RWPE2 (cell line): ENCODE measurements at places on chromosomes 1 and 21.
A peak's percentile ranks its signal among the peaks of the same experiment; 100 is the strongest.

- no peak overlapping the region for H3K4me3 ChIP-seq
- H3K4me1 ChIP-seq: no peaks in the 10 kb centered on the region
- DNase-seq: no peak
- H3K27me3 ChIP-seq: no peaks in the 10 kb centered on the region
- no peaks in the 10 kb centered on the region for H3K36me3 ChIP-seq
Observed at GRCh38 chr21:17585875-17586450, 26.7 kb downstream of the BTG3 start.

DNA sequence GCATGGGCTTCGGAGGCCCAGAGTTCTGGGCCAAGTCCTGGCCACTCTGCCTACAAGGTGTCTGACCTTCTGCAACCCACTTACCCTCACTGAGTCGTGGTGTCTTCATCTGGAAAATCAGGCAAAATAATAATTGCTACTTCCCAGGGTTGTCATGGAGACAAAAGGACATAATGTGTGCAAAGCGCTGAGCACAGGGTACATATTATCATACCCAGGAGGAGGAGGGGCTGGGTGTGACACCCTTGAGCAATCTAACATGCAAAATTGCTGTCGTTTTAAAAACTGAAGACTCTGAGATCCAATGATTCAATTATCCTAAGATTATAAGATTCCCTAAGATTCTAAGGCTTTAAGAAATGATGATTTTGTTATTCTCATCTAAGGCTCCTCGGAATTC, 459.5 kb downstream of the PTPRU start:
- no peaks in the 10 kb centered on the region for H3K36me3 ChIP-seq
- H3K27ac ChIP-seq: no peak overlapping the region
- no peak for DNase-seq
- H3K4me3 ChIP-seq: no peak overlapping the region
- H3K27me3 ChIP-seq: no peaks in the 10 kb centered on the region

- H3K27ac ChIP-seq: no peak overlapping the region
- no peaks in the 10 kb centered on the region for H3K4me1 ChIP-seq
- DNase-seq: no peak
- H3K36me3 ChIP-seq: peaks cover 88% of the 10 kb centered on the region
Observed at GRCh38 chr1:156789621-156790318, 22.4 kb downstream of the PRCC start.

- peaks cover 47% of the 10 kb centered on the region for H3K27me3 ChIP-seq
- no peaks in the 10 kb centered on the region for H3K4me1 ChIP-seq
- no peak for DNase-seq
- H3K4me3 ChIP-seq: peak overlapping the region; percentile 35
- H3K36me3 ChIP-seq: no peaks in the 10 kb centered on the region
- H3K27ac ChIP-seq: no peak overlapping the region
Observed at GRCh38 chr1:37752583-37753471, 12.1 kb downstream of the EPHA10 start.

DNA sequence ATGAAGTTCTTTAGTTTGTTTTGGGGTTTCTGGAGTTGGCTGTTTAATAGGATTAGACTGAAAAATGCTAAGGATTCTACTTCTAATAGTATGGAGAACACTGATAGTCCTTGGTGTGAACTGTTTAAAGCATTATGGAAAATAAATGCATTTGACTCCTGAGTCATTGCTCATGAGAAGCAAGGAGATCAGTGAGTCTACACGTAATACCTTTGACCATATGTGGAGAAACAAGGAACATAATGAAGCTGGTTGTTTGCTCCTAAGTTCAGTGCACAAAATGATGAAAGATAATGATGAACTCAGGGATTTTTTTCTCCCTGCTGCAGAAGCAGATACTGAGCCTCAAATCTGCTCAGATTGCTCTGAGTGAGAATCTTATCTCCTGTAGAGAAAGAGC, 158.9 kb upstream of the COL11A1 start:
- H3K36me3 ChIP-seq: no peaks in the 10 kb centered on the region
- no peaks in the 10 kb centered on the region for H3K27me3 ChIP-seq
- no peaks in the 10 kb centered on the region for H3K4me1 ChIP-seq
- no peak overlapping the region for H3K4me3 ChIP-seq
- no peak for DNase-seq

DNA sequence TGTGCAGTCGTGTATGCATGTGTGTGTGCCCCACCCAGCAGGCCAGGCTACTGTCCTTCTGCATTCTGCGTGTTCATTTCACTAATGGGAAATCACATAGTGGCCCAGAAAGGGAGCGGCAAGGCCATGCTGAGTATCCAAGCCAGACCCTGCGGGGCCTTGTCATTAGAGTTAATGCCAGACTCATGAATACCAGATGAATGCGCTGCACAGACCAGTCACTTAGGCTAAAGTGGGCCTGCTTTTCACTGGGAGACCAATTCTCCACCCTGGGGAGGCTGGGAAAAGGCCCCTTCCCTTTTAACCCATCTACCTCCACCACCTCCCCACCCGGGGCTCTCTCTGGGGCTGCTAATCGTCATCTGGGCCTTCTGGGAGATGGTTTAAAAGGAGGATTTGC, 17.0 kb upstream of the GRIK3 start:
- DNase-seq: no peak
- H3K27me3 ChIP-seq: no peaks in the 10 kb centered on the region
- H3K27ac ChIP-seq: no peak overlapping the region
- H3K4me1 ChIP-seq: no peaks in the 10 kb centered on the region

GRCh38 chr1:39394598-39394997, 96.8 kb upstream of the BMP8A start:
- peak overlapping the region; percentile 91 for H3K27ac ChIP-seq
- no peak overlapping the region for H3K4me3 ChIP-seq
- H3K4me1 ChIP-seq: peaks cover 76% of the 10 kb centered on the region
- DNase-seq: no peak
- H3K36me3 ChIP-seq: peaks cover 6% of the 10 kb centered on the region

DNA sequence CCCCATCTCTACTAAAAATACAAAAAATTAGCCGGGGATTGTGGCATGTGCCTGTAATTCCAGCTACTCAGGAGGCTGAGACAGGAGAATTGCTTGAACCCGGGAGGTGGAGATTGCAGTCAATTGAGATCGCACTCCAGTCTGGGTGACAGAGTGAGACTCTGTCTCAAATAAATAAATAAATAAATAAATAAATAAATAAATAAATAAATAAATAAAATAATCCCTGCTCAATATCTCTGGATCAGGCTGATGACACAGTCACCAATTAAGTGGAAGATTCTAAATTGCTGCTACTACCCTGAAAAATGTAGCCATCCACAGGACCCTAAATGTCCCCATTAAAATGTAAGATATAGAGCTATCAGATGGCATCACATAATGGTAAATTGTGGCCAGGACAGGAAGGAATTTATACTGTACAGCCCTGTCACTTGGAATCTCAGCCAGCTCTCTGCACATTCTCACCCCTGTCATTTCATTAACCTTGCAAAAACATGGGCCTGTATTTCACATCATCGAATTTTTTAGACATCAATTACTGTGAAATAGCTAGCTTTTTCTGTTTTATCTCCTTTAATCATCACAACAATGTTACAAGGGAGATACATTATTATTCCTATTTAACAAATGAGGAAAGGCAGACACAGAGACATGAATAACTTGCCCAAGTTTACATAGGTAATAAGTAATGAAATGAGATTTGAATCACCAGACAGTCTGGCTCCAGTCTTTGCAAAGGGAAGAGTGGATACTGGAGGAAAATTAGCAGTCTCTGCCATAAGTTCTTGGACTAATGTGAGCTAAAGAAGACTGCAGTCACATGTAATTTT, 56.7 kb upstream of the NTPCR start:
- no peak overlapping the region for H3K27ac ChIP-seq
- no peaks in the 10 kb centered on the region for H3K36me3 ChIP-seq
- no peaks in the 10 kb centered on the region for H3K27me3 ChIP-seq
- no peak overlapping the region for H3K4me3 ChIP-seq

GRCh38 chr1:215104283-215104682, 21.7 kb downstream of the KCNK2 start:
- H3K4me1 ChIP-seq: no peaks in the 10 kb centered on the region
- H3K4me3 ChIP-seq: no peak overlapping the region
- no peak for DNase-seq
- no peaks in the 10 kb centered on the region for H3K36me3 ChIP-seq
- no peak overlapping the region for H3K27ac ChIP-seq
- no peaks in the 10 kb centered on the region for H3K27me3 ChIP-seq

DNA sequence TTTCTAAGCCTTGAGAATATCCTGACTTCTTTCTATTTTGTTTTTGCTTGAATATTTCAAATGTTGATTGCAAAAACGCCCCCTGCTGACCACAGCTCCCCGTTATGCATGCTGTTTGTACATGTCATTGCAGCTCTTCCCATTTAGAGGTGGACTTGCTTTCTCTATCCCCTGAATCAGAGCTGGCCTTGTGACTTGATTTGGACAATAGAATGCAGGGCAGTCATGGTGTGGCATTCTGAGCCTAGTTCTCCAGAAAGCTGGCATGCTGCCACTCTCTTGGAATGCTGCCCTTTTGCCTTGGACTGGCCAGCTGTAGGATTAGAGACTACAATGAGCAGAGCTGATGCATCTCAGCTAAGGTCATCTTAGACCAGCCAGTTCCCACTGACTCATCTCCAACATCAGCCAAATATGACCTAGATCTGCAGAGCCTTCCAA, 1561.5 kb downstream of the MRPL39 start:
- no peaks in the 10 kb centered on the region for H3K36me3 ChIP-seq
- H3K27ac ChIP-seq: no peak overlapping the region
- no peak overlapping the region for H3K4me3 ChIP-seq
- DNase-seq: peak; percentile 27

GRCh38 chr1:16073490-16074119, at the start of gene FAM131C:
FAM131C (minus strand) TSS chr1:16073651; CDS start chr1:16073442, 209 bp downstream.
- no peaks in the 10 kb centered on the region for H3K27me3 ChIP-seq
- peak within 1 kb of the TSS; percentile 37 for H3K4me3 ChIP-seq
- peaks cover 18% of the 10 kb centered on the region for H3K4me1 ChIP-seq
- no peak for DNase-seq

DNA sequence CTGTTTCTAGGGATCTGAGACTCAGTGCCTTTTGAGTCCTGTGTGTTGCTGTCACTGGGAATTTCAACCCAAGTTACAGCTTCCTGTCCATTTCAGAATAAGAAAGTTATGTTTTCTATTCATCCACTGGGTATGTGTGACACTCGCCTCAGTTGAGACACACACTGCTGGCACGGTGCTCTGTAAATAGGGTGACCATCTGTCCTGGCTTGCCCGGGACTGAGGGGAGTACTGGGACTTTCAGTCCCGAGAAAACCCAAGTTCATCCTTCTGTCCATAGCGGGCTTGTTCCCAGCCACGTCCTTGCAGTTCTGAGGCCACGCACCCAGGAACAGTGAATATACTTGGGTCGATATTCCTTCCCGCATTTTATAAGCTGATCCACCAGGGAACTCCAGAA, 56.3 kb upstream of the DISP3 start:
- no peak overlapping the region for H3K4me3 ChIP-seq
- H3K4me1 ChIP-seq: no peaks in the 10 kb centered on the region
- H3K36me3 ChIP-seq: no peaks in the 10 kb centered on the region
- H3K27ac ChIP-seq: no peak overlapping the region
- no peak for DNase-seq

GRCh38 chr1:156746728-156747631, 4.5 kb downstream of the HDGF start:
- H3K4me1 ChIP-seq: peaks cover 27% of the 10 kb centered on the region
- peaks cover 49% of the 10 kb centered on the region for H3K36me3 ChIP-seq
- no peaks in the 10 kb centered on the region for H3K27me3 ChIP-seq
- peak; percentile 95 for DNase-seq
- H3K27ac ChIP-seq: peak overlapping the region; percentile 98
- H3K4me3 ChIP-seq: peak overlapping the region; percentile 67

DNA sequence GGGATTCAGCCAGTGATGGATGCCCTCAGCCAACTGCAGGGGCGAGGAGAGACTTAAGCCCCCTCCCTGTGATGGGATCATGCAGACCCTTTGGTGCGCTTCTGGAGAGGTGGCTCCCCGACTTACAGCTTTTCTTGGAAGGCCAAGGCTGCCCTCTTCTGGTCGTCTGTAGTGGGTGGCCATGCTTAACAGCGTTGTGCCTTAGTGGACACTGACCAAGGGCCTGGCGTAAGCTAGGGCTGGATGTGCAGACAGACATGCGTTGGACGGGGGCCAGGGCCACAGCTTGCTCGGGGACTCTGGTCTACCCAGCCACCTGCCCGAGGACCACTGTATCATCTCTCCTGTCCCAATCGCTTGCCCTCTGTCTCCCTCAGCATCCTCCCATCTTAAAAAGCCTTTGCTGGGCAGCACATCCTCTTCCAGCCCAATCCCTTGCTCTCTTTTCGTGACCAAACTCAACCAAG, 5.5 kb downstream of the AZIN2 start:
- H3K36me3 ChIP-seq: no peaks in the 10 kb centered on the region
- peak; percentile 70 for DNase-seq
- no peaks in the 10 kb centered on the region for H3K27me3 ChIP-seq
- H3K4me1 ChIP-seq: no peaks in the 10 kb centered on the region

GRCh38 chr1:68808351-68808750, 311.5 kb upstream of the DEPDC1 start:
- H3K4me3 ChIP-seq: no peak overlapping the region
- no peaks in the 10 kb centered on the region for H3K36me3 ChIP-seq
- DNase-seq: no peak
- H3K27ac ChIP-seq: no peak overlapping the region
- H3K27me3 ChIP-seq: no peaks in the 10 kb centered on the region

GRCh38 chr21:40639616-40640194, 207.3 kb downstream of the DSCAM start:
- no peak for DNase-seq
- no peaks in the 10 kb centered on the region for H3K27me3 ChIP-seq
- H3K4me3 ChIP-seq: no peak overlapping the region

DNA sequence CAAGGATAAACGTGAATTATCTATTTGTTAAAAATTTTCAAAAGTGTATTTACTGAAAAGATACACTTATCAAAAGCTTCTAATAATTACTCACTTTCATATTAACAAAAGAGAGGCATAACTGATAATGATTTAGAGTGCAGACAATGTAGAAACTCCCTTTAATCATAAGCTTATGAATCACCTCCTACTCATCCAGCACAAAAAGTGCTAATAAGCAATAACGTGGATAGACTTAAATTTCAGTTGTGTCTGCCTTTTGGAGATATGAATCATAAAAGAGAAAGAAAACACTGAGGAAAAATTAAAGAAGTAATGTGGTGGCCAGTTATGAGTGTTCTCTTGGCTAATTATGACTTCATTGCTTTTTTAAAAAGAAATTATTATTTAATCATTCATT, 827.6 kb upstream of the B3GALT2 start:
- DNase-seq: no peak
- H3K27me3 ChIP-seq: no peaks in the 10 kb centered on the region
- H3K4me1 ChIP-seq: peaks cover 14% of the 10 kb centered on the region
- H3K4me3 ChIP-seq: no peak overlapping the region
- H3K36me3 ChIP-seq: no peaks in the 10 kb centered on the region

GRCh38 chr1:115210302-115210711, 121.0 kb upstream of the TSPAN2 start:
- DNase-seq: no peak
- peaks cover 22% of the 10 kb centered on the region for H3K4me1 ChIP-seq
- peak overlapping the region; percentile 83 for H3K27ac ChIP-seq
- no peaks in the 10 kb centered on the region for H3K36me3 ChIP-seq

DNA sequence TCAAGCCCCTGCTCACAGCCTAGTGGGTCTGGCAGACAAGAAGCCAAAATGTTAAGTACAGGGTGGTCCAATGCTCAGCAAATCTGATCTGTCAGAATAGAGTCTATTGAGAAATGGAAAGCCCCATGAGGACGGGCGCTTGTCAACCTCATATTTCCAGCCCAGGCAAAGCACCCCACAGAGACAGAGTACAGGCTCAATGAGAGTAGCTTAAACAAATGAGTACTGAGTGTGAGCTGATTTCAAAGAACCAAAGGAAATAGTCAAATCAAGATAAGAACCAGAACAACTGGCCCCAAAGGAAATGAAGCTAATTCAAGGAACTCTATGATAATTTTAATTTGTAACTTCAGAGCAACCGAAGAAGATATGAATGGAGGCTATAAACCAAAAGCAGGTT, 44.6 kb upstream of the SLC30A1 start:
- H3K4me3 ChIP-seq: no peak overlapping the region
- no peaks in the 10 kb centered on the region for H3K4me1 ChIP-seq
- H3K27ac ChIP-seq: no peak overlapping the region
- H3K36me3 ChIP-seq: no peaks in the 10 kb centered on the region
- H3K27me3 ChIP-seq: no peaks in the 10 kb centered on the region
